ENCODE measurements at places on chromosomes 16 and 17. TPM values are rescaled to one million over a fixed set of nuclear protein-coding genes. Genes with fewer than 3 reads are reported as not detected.

The WNT9B gene
- polyA plus RNA-seq: 11.3 TPM

The GFAP gene
- polyA plus RNA-seq: 0.81 TPM

- no peak for DNase-seq
Measured at GRCh38 chr17:37816950-37817349, 72.1 kb upstream of the HNF1B start.

- no peak for DNase-seq
Measured at GRCh38 chr16:76661691-76662235, 384.6 kb downstream of the CNTNAP4 start.

- no peak for DNase-seq
Measured at GRCh38 chr17:74815550-74816370, 39.6 kb upstream of the NAT9 start.

DNA sequence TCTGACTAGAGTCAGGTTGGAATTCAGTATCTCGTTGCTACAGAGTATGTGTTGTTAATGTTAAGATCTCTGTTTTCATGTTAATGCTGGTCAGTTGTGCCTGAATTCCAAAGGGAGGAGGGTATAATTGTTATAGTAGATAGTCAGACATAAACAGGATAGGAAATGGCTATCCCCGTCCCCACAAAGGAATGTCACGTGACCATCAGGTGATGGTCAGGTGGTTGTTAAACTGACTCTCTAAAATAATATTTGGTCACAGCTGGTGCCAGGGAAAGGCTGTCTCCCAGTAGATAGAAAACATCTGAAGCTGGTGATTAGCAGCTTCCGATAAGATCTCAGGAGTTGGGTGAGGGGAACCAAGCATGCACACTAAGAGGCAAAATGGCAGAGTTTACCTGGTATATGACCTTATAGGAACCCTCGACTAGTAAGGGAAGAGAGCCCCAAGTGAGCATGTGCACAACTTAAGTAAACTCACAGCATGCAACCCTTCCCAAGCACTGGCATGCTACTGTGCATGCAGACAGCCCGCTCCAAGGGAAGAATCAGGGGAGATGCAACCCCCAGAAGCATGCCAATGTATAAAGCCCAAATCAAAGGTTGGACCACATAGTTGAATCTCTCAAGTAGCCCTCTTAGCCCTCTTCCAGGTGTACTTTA lies 27.4 kb upstream of the SLC6A2 start:
- DNase-seq: no peak

The SNTB2 gene
- polyA plus RNA-seq: 12.9 TPM

The ZC3H18 gene
- polyA plus RNA-seq: 43.3 TPM

The TMED6 gene
- 3.0 TPM for polyA plus RNA-seq

DNA sequence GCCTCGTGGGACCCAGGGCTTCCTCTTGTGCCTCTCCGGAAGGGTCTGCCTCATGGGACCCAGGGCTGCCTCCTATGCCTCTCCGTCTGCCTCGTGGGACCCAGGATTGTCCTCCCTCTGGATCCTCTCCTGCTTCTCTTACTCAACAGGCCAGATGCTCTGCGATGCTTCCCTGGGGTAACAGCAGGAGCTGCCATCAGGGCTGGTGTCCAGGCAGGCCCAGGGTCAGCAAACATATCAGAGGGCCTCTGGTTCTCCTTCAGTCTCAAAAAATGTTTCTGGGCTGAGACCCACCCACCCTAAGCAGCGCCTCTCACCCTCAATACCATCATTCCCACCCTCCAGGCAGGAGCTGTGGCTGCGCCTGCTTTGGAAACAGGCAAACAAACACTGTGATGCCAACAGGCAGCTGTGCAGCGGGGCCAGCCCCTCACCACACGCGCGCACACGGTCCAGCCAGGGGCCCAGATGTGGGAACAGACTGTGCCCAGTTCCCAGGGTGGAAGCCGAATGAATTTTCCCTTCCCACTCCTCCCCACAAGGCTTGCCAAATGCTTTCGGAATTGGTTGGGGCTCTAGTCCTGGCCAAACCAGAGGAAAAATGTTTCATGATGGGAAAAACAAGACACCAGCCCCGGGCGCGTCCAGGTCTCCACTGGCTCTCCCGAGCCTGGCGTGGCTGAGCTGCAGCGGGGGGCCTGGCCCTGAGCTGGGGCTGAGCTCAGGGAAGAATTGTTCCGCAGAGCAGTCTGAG lies 11.3 kb downstream of the TIMM22 start:
- no peak for DNase-seq

DNA sequence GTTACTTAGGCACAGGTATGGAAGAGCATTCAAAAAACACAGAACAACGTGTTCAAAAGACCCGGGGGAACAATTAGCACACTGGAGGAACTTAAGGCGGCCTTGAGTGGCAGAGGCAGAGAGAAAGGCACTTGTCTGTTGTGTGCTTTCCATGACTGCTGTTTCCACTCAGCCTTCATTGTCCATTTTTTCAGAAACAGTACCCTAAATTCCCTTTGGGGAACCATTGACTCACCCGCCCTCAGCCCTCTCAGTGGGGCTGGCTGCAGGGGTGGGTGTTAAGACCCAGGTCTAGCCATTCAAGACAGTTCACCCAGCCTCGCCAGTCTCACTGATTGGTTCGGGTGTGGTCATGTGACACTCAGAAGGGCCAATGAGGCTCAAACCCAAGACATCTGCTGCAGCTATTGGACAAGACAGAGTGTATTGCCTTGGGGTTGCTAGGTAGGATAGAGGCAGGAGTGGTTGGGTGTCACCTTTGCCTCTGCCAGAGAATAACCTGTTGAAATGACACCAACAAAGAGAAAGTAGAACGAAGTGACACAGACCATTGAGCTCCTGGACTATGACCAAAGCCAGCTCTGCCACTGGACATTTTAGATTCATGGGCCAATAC lies 19.6 kb upstream of the CEP20 start:
- no peak for DNase-seq

The MMP28 gene
- polyA plus RNA-seq: 2.4 TPM

The CDH16 gene
- polyA plus RNA-seq: 241 TPM

The EFTUD2 gene
- 94.0 TPM for polyA plus RNA-seq

GRCh38 chr16:87704754-87705353 lies 60.9 kb downstream of the KLHDC4 start:
- no peak for DNase-seq

GRCh38 chr16:678209-678857 lies 1.9 kb upstream of the STUB1 start:
- no peak for DNase-seq

- no peak for DNase-seq
Measured at GRCh38 chr17:76781056-76781982, 43.4 kb downstream of the MFSD11 start.

The HES7 gene
- not detected for polyA plus RNA-seq

The CHST4 gene
- polyA plus RNA-seq: 0.29 TPM

The CNGB1 gene
- 0.11 TPM for polyA plus RNA-seq

DNA sequence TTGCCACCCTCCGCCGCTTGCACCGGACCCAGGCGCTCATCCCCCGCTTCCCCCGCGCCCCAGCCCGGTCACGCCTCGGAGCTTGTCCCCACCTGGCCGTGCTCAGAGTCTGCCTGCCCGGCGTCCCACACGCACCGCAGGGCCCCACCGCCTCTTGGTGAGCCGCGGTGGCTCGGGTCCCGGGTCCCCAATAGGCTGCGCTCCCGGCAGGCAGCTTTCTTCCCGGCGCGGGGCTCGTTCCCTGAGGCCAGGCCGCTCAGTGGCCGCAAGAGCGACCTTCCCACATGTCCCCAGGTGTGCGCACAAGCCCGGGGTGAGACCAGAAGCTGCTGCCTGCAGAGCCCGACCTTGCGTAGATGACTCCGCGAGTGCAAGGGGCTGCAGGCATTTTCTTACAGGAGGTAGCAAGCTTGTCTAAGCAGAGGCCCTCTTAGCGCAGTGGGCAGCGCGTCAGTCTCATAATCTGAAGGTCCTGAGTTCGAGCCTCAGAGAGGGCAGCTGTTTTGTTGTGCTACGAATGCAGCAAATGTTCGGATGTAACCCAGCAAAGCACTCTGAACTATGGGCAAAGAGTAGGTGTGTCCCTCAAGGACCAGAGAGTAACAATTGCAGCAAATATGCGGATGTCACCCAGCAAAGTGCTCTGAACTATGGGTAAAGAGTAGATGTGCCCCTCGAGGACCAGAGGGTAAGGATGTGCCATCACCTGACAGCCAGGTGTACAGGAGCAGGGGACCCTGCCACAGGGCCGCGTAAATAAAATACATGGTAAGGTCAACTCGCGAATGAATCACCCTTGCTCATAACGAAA lies 15.6 kb downstream of the TLE7 start:
- DNase-seq: no peak

GRCh38 chr17:56810343-56810742 lies 23.4 kb downstream of the C17orf67 start:
- DNase-seq: no peak

DNA sequence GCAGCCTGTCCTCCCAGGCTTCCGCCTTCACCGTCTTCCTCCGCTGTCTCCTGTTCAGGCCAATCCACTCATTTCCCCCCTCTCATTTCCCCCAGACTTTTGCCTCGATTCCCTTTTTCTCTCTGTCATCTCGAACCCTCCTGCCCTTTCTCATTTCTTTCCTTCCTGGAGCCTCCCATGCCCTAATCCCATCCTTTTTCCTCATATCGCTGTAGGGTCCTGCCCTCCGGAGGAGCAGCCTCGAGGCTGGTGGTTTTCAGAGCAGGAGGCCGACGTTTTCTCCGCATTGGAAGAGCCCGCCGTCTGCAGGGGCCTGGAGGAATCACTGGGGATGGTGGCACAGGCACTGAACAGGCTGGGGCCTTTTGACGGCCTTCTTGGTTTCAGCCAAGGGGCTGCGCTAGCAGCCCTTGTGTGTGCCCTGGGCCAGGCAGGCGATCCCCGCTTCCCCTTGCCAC lies 597 bp downstream of the OVCA2 start:
- no peak for DNase-seq

The NUP93 gene
- polyA plus RNA-seq: 82.7 TPM

The PRSS8 gene
- 52.9 TPM for polyA plus RNA-seq

DNA sequence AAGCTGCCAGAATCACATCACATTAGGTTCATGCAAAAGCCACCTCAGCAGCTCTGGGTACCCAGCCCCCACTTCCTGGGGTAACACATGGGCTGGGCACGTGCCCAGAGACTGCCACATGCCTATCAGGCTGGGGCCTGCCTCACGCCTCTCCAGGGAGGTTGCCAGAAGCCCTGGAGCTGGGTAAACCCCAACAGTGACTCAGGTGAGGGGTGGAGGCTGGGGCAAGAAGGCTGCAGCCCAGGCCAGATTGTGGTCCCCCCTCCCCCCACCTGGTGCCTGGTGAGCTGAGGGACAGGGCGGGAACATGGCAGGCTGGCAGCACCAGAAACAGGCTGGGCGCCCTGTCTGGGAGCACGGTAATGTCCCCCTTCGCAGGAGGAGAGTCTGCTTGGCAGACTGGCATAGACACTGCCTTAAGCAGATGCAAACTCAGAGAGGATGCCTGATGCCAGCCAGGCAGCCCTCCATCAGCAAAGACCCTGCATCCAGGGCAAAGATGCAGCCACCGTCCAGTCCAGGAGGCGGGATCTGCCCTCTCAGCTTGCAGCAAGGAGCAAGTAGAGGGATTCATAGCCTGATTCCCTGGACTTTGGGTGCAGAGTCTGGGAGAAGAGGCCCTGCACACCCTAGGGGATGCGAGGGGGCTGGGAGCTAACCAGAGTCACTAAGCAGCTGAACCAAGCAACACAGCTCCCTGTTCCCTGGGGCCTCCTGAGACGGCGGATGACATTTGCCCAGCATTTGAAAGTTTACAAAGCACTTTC lies 28.8 kb downstream of the NGFR start:
- no peak for DNase-seq

DNA sequence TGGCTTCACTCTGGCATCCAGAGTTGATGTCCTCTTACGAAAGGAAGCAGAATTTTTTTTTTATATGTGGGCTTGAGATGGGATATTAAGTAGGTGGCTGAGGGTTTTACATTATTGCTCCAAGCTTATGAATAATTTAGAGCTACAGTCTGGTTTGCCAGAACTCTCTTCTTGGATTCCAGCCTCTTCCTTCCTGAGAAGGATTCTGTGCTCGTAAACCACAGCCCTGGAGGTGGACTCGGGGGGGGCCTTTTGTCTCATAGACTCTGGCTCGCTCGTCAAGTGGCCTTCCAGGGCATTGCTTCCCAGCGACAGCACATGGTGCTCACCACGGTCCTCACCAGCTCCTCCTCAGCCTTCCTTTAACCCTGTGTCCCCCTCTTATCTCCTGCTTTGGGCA lies 43.2 kb downstream of the TMEM11 start:
- no peak for DNase-seq

GRCh38 chr16:28880955-28881354 lies 2.7 kb downstream of the ATP2A1 start:
- DNase-seq: no peak

The AANAT gene
- polyA plus RNA-seq: 0.37 TPM

DNA sequence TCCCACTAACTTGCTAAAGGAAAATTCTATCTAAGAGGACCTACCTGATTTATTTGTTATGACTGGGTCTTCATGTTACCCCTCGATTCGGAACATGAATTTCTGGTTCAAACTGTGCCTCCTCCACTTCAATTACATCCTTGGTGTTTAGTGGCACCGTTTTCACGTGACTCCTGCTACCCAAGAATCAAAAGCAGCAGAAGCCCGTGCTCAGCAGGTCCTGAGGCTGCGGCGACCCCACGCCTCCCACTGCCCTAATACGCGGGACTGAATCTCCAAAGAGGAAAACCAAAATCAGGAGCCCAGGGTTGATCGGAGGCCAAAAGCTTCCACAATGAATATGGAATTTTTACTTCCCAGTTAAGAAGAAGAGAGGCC lies 94.0 kb upstream of the METRNL start:
- DNase-seq: peak; percentile 52

DNA sequence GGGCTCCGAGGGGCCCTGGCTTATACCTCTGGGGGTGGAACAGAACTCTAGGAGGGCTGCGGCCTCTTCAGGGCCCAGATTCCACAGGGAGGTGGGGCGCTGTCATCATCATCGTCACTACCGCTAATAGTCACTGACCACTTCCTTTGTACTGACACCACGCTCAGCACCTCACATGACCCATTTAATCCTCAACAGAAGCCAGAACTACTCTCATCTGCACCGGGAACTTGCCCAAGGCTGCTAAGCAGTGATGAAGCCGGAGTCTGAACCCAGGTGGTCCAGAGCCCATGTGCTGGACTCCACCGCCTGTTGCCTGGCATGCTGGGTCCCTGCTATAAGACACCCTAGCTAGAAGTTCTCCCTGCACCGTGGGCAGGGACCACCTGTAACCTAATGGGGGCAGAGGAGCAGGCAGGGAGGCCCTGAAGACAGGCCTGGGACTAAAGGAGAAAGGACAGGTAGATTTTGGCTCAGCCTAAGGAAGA lies 12.0 kb downstream of the UNC13D start:
- no peak for DNase-seq

DNA sequence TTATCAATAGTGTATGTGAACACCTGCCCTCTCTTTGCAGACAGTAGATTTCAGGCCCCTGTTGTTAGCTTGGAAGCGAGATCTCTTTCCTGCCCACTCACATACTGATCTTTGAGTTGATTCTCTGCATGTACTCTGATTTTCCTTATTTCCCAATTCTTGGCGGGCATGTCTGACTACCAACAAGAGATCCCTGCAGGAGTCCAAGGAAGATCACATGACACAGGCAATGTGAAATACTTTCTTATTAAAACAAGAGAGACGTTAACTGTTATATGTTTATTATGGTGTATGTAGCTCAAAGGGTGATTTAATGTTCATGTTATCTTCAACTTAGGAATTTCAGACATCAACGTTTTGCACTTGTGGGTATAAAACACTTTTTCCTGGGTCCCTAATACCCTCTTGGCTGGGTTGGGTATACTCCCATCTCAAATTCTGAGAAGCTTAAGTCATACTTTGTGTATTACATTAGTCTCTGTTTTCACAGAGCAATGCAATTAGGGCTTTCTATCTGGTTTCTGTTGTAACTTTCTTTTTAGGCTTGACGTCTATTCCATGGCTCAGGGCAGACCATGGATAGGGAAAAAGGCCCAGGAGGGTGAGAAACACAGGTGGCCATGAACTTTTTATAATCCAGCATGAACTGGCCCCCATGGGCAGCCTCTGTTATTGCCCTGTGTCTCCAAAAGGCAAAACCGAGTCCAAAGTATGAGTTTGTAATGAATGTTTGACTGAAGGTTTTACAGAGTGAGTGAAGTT lies 32.2 kb downstream of the HSD17B2 start:
- no peak for DNase-seq

Data from renal cortex interstitium (tissue), 15 donors.